GM13977 (cell line): ENCODE measurements at places on chromosomes 4 and X.

GRCh38 chr4:160251522-160252170 is 1148.8 kb downstream of the RAPGEF2 start:
- DNase-seq = no peak

GRCh38 chr4:80463509-80463908 is 128.0 kb downstream of the CFAP299 start:
- DNase-seq = no peak

DNA sequence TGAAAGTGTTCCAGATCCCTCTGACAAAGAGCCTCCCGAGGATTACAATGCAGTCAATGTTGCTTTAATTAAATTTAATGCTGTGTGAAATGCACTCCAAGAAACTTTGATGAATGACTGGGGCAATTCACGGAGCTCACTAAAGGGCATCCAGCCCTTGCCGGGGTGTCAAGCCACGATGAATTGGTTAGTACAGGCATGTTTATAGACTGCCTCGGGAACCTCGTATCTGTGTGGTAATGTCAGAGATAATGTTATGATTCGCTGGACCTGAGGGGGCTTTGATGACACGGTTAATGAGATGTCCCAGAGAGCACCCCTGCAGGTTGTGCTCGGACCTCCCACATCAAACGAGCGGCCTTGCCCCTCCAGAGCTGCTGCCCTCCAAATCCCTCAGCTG is 428.8 kb downstream of the NKX6-1 start:
- DNase-seq = no peak

GRCh38 chr4:1841887-1842210 is 14.1 kb downstream of the LETM1 start:
- no peak for DNase-seq

- DNase-seq = no peak
These were observed 28.6 kb downstream of the MAGEB1 start for GRCh38 chrX:30275498-30275897.

- DNase-seq = no peak
These were observed 315.5 kb upstream of the ADGRL3 start for GRCh38 chr4:60884587-60884986.

GRCh38 chr4:170170861-170171260 is 81.1 kb upstream of the AADAT start:
- no peak for DNase-seq

GRCh38 chrX:39856472-39857121 is 241.2 kb downstream of the BCOR start:
- no peak for DNase-seq

GRCh38 chrX:56232221-56233082 is at the start of gene KLF8:
KLF8 (plus strand) TSS chrX:56232356; CDS start chrX:56233335, 979 bp downstream.
- peak; percentile 48 for DNase-seq
